Bronchial epithelial cell (primary cell): ENCODE measurements at places on chromosomes 2 and 18. TPM values are rescaled to one million over a fixed set of nuclear protein-coding genes. Genes with fewer than 3 reads are reported as not detected.

DNA sequence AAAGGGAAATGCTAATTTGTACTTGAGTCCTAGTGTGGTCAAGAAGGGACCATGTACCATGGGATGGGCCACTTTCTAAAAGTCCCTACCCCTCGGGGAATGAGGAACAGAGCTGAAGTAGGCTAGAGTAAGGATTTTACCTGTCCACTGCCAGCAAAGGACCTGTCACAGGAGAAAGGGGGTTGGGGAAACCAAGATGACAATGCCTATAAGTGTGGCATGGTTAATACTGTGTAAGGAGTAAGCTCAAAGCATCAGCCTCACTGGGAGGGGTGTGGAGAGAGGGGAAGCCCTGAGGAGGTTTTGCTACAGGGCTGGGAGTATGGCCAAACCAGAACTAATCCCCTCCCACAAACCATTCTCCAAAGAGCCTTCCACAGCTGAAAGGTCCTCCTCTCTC is 15.8 kb downstream of the GKN2 start:
- peak; percentile 35 for DNase-seq

DNA sequence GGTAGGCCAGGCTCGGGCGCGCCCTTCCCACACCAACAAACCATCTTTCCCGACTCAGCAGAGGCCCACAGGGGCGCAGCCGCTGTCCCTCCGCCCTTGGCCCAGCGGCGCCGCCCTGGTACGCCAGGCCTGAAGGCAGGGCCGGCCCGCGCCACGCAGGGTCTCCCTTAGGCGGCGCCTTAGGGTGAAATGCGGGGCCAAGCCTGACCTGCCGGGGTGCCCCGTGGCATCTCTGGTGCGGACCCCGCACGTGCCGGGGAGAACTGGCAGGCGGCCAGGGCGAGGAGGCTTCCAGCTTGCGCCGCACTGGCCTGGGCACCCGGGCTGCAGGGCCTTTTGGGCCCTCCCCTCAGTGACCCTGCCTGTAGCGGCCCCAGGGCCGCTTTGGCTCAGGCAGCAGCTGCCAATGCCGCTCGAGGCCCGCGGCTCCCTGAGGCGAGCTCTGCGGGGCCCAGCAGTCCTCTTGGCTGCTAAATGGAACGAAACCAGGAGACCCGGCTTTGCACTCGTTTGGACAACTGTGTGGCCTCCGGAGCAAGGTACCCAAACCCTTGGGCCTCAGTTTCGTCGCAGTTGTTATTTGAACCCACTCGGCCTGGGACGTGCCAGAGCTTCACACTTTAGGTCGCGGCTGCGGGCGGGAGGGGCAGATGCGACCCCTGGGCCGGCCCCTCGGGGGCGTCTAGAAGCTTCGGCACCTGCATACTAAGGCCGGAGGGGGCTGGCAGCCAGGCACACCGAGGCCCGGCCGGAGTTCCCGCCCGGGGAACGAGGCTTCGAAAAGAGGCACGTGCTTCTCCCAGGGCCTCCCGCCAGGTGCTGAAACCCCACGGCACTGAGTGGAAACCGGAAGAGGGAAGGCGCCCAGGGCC is 8.5 kb downstream of the OTX1 start:
- DNase-seq: no peak

Gene SCYGR6
- not detected in 2 replicates for total RNA-seq

GRCh38 chr2:150471813-150472510 is 15.5 kb downstream of the RND3 start:
- peak; percentile 18 for DNase-seq

- DNase-seq: peak; percentile 7
Observed at GRCh38 chr18:50559752-50560680, at the start of gene MAPK4. MAPK4 (plus strand) TSS chr18:50560087; CDS start chr18:50663959, 103,872 bp downstream.

Gene PLB1
- total RNA-seq: 1.5 and 1.6 TPM in 2 replicates

Gene LIMS4
- 0.26 TPM in 1 of 2 replicates, not detected in the other for total RNA-seq

- no peak for DNase-seq
Observed at GRCh38 chr2:27263287-27264252, 723 bp upstream of the SLC30A3 start.

Gene MC4R
- under 0.01 TPM in 1 of 2 replicates, not detected in the other for total RNA-seq

Gene ARHGAP25
- total RNA-seq: 0.77 and 0.79 TPM in 2 replicates

DNA sequence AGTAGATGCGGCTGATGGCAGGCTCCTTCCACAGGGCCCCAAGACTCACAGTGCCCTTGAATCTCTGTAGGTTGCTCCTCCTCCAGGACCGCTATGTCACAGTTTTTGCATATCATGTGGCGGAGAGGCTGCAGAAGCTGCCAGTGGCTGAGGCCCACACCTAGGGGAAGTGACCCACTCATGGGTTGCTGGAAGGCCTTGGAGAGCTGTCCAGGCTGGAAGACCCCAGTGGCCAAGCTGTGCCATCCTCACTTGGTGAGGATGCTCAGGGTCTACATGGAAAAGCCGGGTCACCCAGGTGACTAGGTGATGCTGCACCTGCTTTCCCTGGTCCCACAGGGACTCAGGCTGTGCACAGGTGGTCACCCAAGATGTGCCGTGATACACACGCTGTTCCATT is 90.6 kb downstream of the SEPTIN10 start:
- no peak for DNase-seq
